Stimulated activated CD8-positive, alpha-beta memory T cell treated with anti-CD3 and anti-CD28 coated beads, Interleukin-2, amount 100 ng/mL, for 1 hour (primary cell): ENCODE measurements at places on chromosomes 2 and 18.

DNA sequence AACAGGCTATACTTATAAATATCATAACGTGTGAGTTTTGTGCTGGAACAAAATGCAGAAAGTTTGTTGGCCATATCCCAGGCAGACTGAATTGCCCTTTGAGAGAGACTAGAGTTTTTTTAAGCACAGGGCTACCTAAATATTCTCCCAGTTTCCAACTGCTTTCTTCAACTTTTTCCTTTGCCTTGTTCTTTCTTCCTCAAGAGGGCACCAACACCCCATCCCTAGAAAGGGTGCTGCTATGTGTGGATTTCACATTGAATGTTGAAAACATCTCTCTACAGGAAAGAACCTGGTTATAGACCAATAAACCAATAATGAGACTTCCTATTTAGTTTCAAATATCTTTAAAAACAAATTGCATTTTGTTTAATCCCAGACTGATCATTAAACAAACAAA lies 87.9 kb downstream of the ICOS start:
- no peak for DNase-seq

GRCh38 chr2:180443888-180444287 lies 436.8 kb upstream of the CWC22 start:
- no peak for DNase-seq

DNA sequence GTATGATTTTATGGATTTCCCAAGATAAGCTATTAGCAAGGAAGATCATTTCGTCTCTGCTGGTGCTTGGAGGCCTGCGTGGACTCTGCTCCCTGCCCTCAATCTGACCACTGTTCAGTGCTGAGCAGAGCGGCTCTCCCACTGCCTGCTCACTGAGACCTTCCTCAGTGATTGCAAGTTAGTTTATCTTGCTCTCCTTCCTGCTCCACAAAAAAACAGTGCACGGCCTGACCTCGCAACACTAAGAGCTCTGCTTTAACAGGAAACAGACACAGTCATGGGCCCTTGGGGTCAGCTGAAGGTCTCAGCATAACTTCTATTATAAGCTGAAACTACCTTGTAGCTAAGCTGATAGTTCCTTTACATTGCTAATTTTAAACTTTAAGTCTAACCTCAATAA lies 53.1 kb downstream of the PRELID3A start:
- DNase-seq, result no peak

DNA sequence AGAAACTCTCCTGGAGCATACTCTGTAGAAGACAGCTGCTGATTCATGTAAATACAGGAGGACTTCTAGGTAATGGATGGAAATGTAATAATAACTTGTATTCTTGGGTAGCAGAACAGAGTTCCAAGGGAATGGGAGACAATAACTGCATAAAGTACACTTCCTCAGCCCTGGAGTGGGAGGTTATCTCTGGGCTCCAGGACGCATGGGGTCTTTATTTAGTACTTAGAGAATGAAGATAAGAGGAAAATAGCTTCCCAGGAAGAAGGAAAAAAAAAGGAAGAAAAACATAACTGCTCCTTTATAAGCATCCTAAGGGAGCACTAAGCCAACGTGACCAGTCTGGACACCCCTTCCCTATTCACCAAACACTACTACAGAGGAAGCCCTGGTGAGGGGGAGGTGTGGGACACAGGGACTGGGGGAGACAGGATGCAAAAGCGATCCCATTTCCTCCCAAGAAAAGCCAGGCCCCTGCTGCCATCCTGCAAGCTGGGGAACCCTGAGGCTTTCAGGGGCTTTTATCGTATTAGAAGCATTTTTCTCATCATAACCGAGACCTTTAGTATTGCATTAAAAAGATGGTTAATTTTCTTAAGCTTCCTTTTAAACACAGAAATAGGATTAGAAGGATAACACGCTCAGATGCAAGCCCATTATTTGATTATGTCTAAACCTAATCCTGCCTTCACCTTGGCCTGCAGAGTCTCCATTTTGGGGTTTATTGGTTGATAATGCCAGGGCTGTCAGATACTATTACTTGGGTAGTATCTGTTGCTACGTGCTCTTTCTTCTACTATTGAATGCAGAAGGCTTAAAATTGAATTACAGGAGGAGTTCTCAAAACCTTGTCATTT lies 78.5 kb downstream of the KLF7 start:
- no peak for DNase-seq

DNA sequence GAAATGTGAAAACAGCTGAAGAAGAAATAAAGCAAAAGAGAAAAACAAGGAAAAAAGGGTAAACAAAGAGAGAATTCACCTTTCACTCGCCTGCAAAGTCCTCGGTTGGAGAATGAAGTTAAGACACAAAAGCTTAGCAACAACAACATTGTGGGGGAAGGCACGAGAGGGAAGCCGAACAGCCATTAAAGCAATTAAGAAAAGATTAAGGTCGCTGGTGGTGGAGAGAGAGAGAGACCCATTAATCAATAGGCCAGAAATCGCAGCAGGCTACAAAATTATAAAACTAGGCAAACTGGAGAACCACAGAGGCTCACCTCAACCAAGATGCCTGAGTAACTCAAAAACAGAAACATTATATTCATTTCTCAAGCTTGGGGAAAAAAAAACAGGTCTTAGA lies 120.0 kb upstream of the SIX3 start:
- no peak for DNase-seq

DNA sequence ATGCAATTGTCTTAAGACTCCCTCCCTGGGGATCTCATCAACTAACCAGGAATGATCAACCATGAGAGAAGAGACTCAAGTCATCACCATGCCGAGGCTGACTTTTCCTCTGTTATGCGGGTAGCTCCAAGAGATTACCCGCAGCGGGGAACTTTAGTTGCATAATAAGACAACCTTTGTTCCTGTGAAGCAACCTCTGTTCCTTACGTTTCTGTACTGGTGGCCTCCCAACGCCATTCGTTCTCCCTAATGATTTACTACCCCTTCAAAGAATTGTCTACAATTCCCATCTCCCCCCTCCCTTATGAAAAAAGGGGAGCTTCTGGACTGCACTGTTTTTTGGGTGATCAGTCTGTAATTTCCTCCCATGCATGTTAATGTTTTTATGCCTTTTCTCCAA lies 66.1 kb upstream of the LRPPRC start:
- DNase-seq, result no peak

GRCh38 chr18:36493349-36494159 lies 196.0 kb downstream of the FHOD3 start:
- no peak for DNase-seq

- no peak for DNase-seq
Measured at GRCh38 chr2:138997346-138997745, 217.2 kb upstream of the NXPH2 start.

- no peak for DNase-seq
Measured at GRCh38 chr2:103232865-103233264, 471.0 kb downstream of the TMEM182 start.

- DNase-seq, result no peak
Measured at GRCh38 chr18:6719910-6720683, 9.4 kb upstream of the ARHGAP28 start.

DNA sequence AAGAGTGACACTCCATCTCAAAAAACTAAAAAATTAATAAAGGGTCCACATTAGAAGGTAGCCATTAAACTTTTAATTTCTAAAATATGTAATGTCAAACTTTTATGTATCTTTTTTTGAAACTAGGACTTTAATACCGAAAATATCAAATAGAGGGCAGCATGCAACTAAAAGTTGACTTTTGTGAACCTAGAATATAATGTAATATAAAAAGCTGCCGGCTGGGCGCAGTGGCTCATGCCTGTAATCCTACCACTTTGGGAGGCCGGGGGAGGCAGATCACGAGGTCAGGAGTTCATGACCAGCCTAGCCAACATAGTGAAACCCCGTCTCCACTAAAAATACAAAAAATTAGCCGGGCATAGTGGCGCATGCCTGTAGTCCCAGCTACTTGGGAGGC lies 62.8 kb downstream of the INO80D start:
- DNase-seq, result no peak

GRCh38 chr2:83015900-83016299 lies 1443.2 kb downstream of the SUCLG1 start:
- DNase-seq, result no peak

GRCh38 chr2:101743288-101743687 lies 45.8 kb downstream of the MAP4K4 start:
- no peak for DNase-seq

DNA sequence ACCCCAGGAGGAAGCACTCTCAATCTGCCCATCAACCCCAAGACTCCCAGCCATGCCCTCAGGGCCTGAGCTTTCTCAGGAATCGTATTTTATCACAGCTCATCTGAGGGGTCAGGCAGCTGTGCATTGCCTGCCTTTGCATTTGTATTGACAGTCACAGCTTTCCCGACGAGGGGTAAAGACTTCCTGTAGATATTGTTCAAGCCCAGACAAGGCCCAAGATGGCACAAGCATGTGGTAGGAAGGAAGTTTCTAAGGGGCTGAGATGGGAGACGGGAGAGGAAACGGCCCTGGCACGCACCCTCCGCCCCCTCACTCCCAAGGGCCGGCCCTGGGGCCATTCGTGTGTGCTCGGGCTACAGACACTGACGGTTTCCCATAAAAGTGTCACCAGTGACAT lies 34.2 kb upstream of the PRLH start:
- no peak for DNase-seq

DNA sequence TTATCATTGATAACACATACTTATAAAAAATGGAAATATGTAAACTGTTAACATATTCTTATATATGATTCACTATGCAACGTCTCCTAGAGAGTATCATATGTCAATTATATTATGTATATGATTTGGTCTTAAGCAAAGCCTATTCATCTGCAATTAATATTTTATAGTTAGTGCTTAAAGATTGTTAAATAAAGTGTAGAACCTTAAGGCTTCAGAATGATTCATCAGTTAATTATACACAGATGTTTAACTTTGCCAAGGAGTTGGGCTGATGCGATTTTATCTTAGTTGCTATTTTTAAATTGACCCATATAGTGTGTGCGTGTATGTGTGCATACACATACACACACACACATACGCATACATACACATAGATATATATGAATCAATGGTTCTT lies 323.1 kb downstream of the RBM43 start:
- no peak for DNase-seq

- no peak for DNase-seq
Measured at GRCh38 chr2:118292991-118293390, 204.7 kb downstream of the INSIG2 start.

- DNase-seq, result no peak
Measured at GRCh38 chr2:128315122-128315828, 3.4 kb downstream of the HS6ST1 start.

DNA sequence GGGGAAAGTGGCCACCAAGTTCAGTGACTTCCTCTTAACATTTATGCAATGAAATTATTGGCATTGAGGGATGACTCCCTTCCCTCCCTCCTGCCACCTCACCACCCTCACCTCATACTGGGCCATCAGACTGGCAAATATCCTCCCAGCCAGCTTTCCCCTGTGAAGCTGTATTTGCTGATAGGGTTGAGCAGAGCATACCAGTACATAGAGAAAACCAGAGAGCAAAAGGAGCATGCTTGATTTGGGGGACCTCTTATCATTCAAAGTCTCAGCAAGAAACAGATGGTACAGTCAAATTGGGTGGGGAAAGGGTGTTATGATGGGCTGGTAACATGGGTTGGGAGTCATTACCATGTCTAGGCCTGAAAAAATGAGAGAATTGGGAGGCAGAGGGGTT lies 19.1 kb upstream of the B3GNT2 start:
- DNase-seq, result no peak

DNA sequence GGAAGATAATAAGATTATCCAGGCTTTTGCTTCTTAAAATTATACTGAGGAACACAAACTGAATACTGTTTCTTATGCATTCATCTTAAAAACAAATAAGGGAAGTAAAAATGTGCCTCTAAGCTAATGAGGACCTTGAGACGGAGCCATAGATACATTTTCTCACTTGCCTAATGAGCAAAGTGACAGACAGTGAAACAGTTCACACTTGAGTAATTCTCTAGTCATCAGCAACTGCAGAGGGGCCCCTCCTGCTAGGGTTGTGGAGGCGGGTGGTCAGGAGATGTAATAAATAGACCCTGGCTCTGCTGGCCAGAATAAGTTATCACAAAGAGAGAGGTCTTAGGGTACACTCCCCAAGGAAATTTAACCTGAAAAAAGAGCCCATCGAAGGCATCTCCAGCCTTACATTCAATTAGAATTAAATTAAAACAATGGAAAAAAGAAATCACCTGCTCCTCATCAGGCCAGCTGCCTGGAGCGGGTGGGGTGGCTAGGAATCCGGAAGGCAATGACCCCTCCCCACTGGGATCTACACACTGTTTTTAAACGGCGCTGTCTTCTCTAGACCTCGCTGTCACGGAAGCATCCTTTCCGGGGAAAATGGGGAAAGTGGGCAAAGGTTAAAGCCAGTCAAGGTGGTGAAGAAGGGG lies 32.6 kb upstream of the INSIG2 start:
- no peak for DNase-seq

GRCh38 chr2:219245148-219245898 lies at the start of the genes GLB1L and STK16:
Gene GLB1L (minus strand): TSS chr2:219245444. CDS start chr2:219243573, 1,871 bp downstream.
Gene STK16 (plus strand): TSS chr2:219245479. CDS start chr2:219246000, 521 bp downstream.
- peak; percentile 82 for DNase-seq

- DNase-seq, result no peak
Measured at GRCh38 chr2:204781941-204782340, 236.7 kb downstream of the PARD3B start.

- no peak for DNase-seq
Measured at GRCh38 chr2:143776526-143777297, 647.5 kb downstream of the ARHGAP15 start.

GRCh38 chr2:20797096-20797495 lies 25.8 kb downstream of the LDAH start:
- no peak for DNase-seq

- no peak for DNase-seq
Measured at GRCh38 chr2:8304821-8305766, 376.8 kb upstream of the ID2 start.

DNA sequence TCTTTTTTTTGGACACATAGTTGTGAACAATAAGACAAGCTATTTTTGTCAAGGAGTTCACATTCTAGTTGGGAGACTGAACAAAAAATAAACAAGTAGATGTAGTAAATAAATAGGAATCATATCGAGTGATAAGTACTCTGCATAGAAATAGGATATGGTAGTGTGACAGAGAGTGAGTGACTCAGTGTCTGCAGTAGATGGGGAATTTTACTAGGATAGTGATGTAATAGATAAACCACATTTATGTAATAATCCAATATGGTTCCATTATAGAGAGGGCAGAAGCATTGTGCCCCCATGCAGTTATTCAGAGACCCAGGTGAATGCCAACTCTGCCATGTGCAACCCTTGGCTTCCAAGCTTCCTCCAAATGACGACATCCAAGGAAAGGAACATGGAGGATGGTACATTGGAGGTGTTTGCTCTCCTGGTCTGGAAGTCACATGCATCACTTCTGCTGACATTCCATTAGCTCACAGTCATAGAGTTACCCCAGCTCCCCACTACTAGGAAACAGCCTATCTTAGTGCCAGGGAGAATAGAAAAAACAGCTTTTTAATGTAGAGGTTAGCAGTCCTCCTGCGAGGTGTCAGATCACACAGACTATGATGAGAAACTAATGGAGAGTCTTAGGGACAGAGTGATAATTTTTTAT lies 595.4 kb downstream of the NYAP2 start:
- no peak for DNase-seq

DNA sequence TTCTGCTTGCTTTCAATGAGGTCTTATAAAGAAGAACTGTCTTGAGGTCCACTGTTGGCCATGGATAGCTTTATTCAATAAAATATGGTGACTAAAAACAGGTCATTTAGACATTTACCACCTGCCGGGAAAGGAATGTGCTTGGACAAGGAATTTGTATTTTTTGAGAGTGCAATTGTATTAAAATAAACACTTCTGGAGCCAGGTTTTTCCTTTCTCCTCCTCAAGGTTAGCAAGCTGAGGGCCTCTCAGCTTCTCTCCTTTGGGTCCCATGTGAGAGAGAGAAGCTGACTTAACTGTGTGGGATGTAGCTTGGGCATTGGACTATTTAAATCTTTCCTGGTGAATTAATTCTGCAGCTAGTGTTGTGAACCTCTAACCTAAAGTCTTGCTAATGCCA lies 321.0 kb downstream of the MEIS1 start:
- DNase-seq, result no peak
